ENCODE measurements at places on chromosomes 2 and 18.

- no peak for DNase-seq
Observed at GRCh38 chr2:160194946-160195345, 5.1 kb downstream of the ITGB6 start.

- no peak for DNase-seq
Observed at GRCh38 chr2:223768179-223768578, 69.2 kb downstream of the AP1S3 start.

GRCh38 chr2:71492112-71492511 lies 38.8 kb downstream of the DYSF start:
- no peak for DNase-seq

DNA sequence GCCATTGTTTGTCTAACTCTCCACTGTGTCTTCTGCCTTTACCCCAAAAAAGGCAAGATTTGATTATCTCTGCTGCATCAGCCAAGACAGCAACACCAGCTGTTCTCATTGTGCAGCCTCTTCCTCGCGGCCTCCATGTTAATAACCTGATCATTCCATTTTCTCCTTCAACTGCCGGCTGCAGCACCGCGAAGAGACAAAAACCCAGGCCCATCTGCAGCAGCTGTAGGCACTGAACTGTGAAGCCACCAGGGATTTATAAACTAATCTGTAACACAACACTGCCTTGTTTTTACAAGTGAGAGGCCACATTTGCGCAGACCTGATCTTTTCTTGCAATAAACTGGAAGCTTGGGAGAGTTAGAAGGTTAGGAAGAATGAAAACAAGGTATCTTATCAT lies 147.8 kb downstream of the SATB2 start:
- DNase-seq = peak; percentile 98

- peak; percentile 38 for DNase-seq
Observed at GRCh38 chr2:215698566-215698965, 262.7 kb upstream of the FN1 start.

DNA sequence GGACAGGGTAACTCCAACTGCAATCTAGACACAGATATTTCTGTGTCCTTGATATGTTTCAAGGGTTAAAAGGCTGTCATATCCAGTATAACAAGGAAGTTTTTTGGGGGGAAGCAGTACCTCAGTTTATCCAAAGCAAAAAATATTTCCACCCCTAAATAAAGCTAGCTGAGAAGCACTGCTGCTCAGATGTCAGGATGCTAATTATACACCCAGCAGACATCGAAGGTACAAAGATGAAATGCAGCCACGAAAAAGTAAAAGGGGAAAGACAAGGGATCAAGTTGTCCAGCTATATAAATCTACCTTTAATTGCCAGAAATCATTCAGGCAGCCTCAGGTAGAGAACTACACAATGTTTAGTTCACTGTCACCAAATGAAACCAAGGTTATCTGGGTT lies 26.2 kb downstream of the ELAC1 start:
- no peak for DNase-seq

All from NCI-H524 treated with DMSO at 0.1 percent for 48 hours (cell line).